ENCODE measurements at places on chromosomes 2 and 18.

DNA sequence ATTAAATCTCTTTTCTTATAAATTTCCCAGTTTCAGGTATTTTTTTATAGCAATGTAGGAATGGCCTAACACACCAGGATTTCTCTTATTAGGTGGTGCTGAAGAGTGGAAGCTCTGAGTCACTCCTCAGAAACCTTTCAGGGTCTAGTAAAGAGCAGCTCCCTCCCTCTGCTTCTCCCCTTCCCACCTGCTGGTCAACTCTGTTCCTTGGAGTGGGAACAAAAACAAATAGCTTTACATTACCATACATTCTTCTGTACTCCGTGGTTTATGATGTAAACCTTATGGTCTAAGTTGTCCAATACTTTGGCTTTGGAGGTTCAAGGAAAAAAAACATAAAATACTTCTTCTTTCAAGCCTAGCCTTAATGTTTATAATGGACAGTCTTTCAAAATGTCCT is 2.7 kb upstream of the IL1R1 start:
- DNase-seq = no peak

- DNase-seq = no peak
Measured at GRCh38 chr2:197158591-197159550, 151.7 kb downstream of the ANKRD44 start.

- no peak for DNase-seq
Measured at GRCh38 chr2:45210462-45211195, 201.4 kb upstream of the SIX2 start.

DNA sequence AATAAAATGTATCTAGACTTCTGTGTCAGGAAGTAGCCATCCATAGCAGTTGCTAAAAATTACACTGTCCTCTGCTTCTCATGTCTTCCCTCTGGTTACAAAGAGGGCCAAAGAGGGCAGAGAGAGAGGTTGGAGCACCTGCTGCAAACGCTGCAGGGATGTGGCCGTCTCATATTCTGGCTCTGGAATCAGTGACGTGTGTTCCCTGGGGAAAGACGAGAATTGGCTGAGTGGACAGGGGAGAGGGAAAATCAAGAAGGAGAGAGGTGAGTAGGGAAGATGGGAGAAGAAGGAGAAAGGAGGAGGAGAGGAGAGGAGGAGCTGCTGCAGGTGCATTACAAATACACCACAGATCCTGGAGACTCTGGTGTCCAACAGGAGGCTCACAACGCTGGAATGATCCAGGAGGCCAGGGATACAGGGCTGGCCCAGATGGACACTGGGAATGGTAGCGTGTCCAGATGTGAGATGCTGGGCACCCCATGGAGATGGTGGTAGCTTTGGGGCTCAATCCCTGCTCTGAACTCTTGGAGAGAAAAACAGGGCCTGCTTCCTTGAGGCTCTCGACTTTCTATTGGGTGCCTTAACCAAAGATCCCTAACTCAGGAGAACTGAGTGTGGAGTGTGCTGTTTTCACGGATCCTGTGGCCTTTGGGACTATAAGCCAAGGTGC is 118.4 kb upstream of the PXDN start:
- no peak for DNase-seq

- DNase-seq = no peak
Measured at GRCh38 chr2:158926478-158926948, 41.9 kb upstream of the TANC1 start.

DNA sequence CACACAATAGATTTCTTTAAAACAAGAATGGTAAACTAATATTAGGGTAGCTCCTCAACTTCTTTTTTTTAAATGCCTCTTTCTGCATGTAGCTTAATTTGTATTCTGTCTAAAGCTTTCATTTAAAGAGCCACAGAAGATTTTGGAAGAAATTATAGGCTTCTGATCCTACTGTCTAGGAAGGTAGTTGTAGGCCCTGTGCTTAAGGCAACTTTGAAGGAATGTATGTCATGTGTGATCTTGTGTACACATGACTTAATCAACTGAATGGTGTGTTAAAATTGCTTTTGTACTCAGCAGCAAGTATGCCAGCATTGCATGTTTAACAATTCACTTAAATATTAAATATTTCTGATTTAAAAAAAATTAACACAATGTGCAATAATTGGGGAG is 51.5 kb upstream of the LYPD6 start:
- no peak for DNase-seq

DNA sequence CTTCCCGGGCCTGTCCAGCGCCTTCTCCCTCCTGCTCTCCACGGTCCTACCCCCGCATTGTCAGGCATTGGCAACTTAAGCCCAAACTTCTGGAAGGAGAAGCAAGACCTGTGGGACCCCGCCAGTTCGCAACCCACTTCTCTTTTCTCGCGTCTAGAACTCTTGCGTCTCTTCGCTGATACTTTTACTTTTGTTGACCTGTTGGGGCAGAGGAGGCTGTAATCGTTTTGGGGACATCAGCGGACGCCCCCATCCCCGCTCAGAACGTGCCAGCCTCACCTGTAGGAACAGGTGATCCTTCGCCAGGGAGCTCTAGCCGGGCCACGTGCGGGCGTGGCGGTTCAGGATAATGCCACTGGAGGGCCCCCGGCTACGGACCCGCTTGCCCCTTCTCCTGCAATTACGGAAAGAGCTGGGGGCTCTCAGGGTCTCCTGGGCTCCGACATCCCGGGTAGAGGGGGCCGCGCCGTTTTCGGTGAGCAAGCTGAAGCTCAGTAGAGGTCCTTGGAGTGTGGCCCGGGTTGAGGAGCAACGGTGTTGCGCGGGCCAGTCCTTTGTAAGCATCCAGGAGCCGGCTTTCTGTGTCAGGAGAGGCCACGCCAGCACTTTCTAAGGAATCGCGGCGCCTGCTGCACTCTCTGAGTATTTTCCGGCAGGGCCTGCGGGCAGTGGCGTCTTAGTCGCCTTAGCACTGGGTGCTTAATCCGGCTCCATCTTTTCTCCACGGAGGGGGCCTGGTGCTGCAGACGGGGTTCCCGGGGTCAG is 1.6 kb downstream of the MTCL1 start:
- no peak for DNase-seq

- DNase-seq = no peak
Measured at GRCh38 chr2:12797815-12798214, 81.1 kb downstream of the TRIB2 start.

GRCh38 chr2:114810092-114810491 is 367.7 kb downstream of the DPP10 start:
- no peak for DNase-seq
